ENCODE measurements at places on chromosomes 1 and 21.

DNA sequence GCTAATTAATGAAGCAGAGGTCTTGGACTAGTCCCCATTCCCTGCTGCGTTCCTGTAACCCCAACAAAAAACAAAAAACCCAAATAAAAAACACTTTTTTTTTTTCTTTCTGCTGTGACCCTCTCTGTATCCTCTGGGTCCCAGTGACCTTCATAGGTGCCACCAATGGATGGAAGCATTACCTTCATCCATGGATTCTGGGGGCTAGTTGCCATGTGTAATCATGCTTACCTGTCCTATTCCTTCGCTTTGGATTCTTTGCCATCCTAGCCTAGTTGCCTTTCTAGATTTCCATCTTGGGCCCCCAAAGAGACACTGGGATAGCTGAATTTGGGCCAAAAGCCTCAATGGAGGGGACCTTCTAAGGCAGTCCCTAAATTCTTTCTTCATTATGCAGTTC is 1208.7 kb downstream of the BRINP3 start:
- no peak for DNase-seq

DNA sequence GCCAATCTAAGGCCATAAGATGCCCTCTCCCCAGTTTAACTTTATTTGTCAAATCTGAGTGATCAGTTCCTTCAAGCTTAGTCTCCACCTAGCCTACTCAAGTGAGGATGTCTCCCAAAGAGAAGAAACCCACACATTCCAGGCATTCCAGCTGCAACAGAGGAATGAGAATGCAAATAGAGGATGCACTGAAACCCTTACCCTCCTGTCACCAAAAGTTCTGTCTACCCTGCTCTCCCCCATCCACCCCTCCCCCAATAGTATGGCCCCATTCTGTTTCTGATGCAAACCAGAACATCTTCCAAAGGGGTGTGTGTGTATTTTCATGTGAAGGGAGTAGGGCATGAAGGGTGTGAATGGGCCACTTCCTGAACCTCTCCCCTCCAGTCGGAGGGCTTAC is 3.0 kb downstream of the DUSP23 start:
- no peak for DNase-seq

DNA sequence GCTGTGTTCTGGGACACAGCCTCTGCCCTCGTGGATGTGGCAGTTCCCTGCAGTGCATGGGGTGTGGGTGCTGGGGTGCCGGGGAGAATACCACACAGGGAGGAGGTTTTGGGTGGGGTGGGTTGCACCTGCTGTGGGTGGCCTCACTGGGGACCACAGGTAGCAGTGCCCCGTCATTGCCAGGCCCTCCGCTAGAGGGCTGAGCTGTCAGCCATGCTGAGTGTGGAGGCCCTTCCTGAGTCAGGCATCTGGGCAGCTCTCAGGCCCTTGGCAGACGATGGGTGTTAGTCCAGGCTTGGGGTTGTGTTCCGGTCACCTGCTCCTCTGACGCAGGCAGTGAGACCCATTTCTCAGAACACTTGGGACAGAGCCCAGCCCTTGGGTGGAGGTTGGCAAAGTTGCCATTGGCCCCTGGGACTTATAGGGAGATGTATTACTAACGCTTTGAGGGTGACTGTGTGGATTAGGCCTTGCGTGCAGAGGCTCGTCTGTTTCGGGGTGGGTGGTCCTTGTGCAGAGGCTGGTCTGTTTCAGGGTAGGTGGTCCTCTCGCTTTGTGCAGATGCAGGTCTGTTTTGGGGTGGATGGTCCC is 23.9 kb downstream of the PCNT start:
- no peak for DNase-seq

- no peak for DNase-seq
Observed at GRCh38 chr1:157955857-157956256, 37.6 kb upstream of the KIRREL1 start.

DNA sequence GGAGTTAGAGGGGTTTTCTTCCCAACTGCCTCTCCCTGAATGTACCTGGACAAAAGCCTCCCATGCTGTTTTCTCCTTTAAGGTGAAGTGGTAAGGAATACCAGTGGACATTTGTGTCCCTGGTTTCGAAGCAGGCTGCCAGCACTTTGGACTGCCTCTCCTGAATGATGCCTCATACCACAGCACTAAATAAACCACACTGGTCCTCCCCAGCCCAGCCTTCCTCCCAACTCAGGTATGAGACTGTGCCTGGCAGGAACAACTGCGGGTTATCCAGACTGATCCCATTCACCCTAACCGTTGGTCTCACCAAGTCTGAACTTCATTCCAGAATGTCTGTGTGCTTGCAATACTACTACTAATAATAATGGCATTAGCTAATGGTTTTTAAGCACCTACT is 9.3 kb downstream of the COQ8A start:
- no peak for DNase-seq

GRCh38 chr1:233432916-233433315 is 105.4 kb downstream of the MAP3K21 start:
- DNase-seq = no peak

- no peak for DNase-seq
Observed at GRCh38 chr1:204684571-204685235, 835 bp downstream of the LRRN2 start.

DNA sequence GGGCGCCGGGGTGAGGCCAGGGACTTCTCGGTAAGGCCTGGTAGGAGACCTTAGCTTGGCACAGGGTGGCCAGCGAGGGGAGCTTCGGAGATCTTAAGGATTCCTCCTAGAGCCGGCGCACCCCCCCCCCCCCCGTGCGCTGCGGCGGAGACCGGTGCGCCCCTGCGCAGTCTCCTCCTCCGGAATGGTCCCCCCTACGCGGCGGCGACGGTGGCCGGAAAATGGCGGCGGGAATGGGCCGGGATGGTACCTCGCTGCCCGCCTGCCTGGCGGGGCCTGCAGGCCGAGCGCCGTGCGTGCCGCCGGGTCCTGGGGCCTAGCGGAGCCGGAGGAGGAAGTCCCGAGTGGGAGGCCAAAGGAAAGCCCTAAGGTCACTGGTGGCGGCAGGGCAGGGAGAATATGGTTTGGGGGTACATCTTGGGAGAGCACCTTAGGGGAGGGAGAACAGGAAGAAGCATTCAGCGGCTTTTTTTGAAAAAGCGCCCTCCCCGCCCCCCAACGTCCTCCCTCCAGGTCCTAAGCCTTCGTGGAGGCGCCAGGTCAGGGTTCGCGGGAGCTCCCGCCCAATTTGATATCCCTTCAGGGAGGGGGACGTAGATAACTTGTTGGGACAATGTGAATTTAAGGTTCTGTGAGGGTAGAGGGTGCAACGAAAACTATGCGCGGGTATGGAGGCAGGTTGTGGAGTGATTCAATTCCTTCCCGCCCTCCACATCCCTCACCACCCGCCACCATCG is 429 bp downstream of the SRRM1 start:
- no peak for DNase-seq

DNA sequence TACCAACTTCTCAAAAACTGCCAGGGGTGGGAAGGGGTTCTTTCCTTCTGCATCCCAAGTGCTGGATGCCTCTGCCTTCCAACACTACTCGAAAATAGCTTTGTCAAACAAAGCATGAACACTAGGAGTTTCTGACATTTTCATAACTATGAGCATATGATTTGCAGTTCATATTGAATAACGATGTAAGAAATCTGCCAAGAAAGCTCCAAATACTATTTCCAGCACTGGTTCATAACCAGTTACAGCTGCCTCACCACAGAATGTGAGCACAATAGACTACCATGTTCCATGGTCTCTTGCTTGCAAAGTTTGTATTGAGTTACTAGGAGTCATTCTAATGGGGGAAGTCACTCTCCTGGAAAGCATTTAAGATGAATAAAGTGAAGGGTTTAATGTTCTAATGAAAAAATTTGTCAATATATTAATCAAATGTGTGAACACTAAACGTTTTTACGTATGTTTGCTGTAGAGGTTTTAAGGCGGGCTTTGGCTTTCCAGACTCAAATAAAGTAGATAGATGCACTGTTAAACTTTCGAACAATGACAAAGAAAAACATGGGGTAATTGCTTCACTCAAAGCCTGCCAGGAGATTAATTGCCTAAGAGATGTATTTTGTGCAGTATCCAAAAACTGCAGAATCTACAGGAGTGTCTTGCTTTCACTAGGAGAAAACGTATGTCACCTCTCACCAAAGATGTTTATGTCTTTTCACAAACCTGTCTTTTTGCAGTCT is 78.6 kb upstream of the UBE2U start:
- no peak for DNase-seq

DNA sequence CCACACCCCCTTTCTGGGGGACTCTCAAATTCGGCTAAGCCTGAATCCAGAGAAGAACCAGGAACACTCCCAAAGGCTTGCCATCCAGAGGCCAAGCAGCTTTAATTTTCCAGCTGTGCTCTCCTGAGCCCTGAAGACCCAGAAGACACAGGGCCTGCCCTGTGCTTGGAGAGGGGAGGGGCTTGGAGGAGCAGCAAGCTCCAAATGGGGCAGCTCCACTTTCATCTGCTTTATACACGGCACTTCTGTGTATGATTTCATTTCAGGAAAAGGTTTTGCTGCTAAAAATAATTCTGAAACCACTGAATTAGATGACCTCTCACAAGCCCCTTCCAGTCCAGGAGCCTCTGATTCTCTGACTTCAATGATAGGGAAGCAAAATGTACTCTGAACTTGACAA is 39.2 kb upstream of the CTTNBP2NL start:
- no peak for DNase-seq

GRCh38 chr1:67843331-67843730 is 10.1 kb upstream of the GNG12 start:
- DNase-seq = no peak

DNA sequence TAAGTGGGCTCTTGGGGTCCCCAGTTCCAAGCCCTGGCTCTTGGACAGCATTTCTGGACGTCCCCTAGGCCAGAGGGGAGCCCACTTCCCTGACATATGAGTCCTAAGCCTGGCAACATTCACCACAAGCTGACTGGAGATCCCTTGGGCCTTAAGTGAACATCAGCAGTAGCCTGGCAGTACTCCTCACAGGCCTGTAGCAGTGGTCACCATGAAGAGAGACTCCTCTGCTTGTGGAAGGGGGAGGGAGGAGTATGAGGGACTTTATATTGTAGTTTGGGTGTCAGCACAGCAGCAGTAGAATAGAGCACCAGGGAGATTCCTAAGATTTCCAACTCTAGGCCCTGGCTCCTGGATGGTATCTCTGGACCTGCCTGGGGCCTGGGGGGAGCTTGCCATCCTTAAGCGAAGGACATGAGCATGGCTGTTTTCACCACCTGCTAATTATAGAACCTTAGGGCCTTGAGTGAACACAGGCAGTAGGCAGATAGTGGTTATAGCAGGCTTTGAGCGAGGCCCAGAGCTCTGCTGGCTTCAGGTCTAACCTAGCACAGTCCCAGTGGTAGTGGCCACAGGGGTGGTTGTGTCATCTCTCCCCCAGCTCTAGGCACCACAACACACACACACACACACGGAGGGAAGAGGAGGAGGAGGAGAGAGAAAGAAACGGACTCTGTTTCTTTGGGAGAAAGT is 71.4 kb upstream of the APOBEC4 start:
- no peak for DNase-seq

- DNase-seq = no peak
Observed at GRCh38 chr1:205678286-205679111, 1.8 kb downstream of the SLC45A3 start.

DNA sequence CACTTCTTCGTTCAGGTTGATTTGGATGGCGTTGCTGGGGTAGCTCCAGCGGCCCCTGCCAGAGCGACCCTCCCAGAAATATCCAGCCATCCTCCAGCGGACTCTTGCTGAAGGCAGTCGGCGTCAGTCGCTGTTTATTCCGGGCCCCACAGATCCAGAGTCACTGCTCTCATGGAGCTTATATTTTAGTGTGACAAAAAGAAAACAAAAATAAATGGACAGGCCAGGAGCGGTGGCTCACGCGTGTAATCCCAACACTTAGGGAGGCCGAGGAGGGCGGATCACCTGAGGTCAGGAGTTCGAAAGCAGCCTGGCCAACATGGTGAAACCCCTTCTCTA is 791 bp upstream of the CFAP298 start:
- DNase-seq = no peak

- no peak for DNase-seq
Observed at GRCh38 chr1:32892368-32893197, 6.3 kb downstream of the HPCA start.

DNA sequence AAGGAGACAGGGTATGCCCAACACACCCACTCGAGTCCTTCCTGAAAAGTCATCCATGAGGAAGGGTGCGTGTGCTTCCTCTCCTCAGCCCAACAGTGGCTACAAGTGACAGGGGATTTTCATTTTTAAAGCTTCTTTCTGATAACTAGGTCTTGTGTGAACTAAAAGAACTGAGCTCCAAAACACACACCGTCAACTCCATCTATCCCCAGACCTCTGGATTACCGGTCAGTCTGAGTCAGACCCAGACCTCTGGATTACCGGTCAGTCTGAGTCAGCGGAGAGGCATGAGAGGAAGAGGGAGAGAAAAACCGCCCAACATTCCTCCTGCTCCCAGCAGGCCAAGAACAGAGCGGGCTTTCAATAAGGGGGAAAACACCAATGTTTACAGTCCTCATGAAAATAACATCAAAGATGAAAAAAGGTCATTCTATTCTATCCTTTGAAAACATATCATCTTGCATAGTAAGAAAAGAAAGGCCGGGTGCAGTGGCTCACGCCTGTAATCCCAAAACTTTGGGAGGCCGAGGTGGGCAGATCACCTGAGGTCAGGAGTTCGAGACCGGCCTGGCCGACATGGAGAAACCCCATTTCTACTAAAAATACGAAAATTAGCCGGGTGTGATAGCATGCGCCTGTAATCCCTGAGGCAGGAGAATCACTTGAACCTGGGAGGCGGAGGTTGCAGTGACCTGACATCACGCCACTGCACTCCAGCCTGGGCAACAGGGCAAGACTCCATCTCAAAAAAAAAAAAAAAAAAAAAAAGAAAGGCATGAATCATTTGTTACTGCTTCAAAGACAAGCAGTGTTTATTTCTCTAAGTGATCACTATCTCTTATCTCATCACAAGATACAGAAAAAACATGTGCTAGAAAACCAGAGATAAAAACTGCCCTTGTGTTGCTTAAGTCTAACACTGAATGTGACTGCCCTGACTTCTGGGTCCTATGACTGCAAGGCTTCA is 3.4 kb downstream of the PTTG1IP start:
- DNase-seq = no peak

GRCh38 chr1:22117851-22118250 is 25.0 kb downstream of the WNT4 start:
- DNase-seq = no peak

DNA sequence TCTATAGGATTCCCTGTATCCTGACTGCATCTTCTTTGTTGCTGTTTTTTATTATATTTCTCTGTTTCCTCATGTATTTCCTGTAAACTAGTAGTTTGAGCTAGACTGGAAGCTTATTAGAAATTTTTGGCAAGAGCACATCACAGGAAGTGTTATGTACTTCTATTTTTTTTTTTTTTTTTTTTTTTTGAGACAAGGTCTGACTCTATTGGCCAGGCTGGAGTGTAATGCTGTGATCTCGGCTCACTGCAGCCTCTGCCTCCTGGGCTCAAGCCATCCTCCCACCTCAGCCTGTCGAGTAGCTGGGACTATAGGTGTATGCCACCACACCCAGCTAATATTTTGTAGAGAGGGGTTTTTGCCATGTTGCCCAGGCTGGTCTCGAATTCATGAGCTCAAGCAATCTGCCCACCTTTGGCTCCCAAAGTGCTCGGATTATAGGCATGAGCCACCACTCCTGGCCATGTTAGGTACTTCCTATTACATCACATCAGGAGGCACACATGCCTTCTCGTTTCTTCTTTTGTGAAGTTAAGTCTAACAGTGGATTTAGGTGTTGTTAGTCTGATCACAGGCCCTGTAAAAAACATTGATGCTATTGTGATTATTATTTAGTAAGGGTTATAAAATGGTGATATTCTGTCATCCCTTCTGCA is 12.5 kb downstream of the C1orf21 start:
- DNase-seq = no peak

- no peak for DNase-seq
Observed at GRCh38 chr21:25717491-25718147, 17.1 kb downstream of the ATP5PF start.

Measured in NK-92 treated with Interleukin-12 subunit alpha and Interleukin-12 subunit beta, amount 100 ng/mL, for 24 hours (cell line).